AG04450 (cell line): ENCODE measurements at places on chromosomes 3 and 15. TPM values are rescaled to one million over a fixed set of nuclear protein-coding genes. Genes with fewer than 3 reads are reported as not detected.

The SKOR1 gene
- polyA plus RNA-seq, result 0.02 TPM in 2 replicates

GRCh38 chr15:62637574-62637897 lies 405.0 kb upstream of the TPM1 start:
- no peak for DNase-seq

DNA sequence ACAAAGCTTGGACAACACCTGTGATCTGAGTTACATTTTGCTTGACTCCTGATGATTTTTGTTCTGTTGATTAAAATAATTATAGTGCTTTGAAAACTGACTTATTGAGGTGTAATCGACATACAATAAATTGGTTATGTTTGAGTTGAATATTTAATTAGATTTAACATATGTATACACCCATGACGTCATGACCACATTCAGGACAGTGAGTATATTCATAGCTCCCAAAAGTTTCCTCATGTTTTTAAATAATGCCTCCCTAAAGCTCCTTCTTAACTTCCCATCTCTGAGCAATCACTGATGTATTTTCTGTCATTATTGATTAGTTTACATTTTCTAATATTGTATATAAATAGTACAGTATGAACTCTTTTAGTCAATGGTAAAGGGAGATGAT lies 801.2 kb downstream of the PDCD6IP start:
- no peak for DNase-seq

GRCh38 chr3:143314251-143315093 lies 194.9 kb downstream of the CHST2 start:
- DNase-seq, result no peak

DNA sequence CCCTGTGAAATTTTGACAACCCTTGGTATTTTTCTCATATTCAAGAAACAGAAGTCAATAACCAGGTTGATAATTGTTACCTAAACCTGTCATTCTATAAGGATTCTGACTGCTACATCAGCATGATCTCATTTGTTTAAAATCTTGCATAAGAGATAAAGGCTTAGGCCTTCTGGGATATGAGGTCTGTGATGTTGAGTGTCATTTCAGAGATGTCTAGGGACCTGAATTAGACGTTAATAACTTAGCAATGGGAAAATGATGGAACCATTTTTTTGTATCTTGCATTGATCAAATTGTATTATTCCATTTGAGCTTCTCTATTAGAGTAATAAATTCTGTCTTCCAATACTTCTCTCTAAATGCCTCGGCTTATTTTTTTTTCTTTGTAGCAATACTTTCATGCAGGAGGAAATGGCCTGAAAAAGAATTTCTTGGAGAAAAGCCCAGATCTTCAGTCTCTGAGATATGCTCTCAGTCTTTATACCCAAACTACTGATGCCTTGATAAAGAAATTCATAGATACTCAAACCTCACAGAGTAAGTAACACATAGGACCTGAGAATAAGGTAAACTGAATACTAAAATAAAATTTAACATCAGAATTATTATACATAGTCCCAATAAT lies 589.3 kb downstream of the UNC13C start:
- no peak for DNase-seq

The TGM5 gene
- not detected in 2 replicates for polyA plus RNA-seq

GRCh38 chr15:32899126-32899596 lies 181.4 kb downstream of the GREM1 start:
- DNase-seq, result no peak

The CLRN1 gene
- not detected in 2 replicates for polyA plus RNA-seq

GRCh38 chr3:175070946-175071345 lies 211.8 kb downstream of the NAALADL2 start:
- DNase-seq, result no peak

The PIERCE2 gene
- polyA plus RNA-seq, result 2.1 and 3.0 TPM in 2 replicates

DNA sequence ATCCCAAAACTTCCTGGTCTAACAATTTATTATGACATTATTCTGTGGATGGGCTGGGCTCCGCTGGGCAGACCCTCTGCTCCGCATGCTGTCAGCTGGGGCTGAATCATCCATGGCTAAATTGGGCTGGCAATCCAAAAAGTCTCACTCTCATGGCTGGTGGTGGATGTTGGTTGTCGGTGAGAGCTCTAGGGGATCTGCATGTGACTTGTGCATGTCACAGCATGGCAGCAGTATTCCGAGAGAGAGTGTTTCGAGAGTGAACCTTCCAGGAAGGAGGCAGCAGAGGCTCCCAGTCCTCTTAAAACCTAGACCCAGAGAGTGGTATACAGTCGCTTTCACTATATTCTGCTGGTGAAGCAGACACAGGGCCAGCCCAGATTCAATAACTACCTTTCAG lies 9.9 kb downstream of the RARB start:
- no peak for DNase-seq

The SAMMSON gene
- polyA plus RNA-seq, result not detected in 2 replicates

- DNase-seq, result peak; percentile 43
Observed at GRCh38 chr15:39756806-39757522, 25.7 kb downstream of the FSIP1 start.

DNA sequence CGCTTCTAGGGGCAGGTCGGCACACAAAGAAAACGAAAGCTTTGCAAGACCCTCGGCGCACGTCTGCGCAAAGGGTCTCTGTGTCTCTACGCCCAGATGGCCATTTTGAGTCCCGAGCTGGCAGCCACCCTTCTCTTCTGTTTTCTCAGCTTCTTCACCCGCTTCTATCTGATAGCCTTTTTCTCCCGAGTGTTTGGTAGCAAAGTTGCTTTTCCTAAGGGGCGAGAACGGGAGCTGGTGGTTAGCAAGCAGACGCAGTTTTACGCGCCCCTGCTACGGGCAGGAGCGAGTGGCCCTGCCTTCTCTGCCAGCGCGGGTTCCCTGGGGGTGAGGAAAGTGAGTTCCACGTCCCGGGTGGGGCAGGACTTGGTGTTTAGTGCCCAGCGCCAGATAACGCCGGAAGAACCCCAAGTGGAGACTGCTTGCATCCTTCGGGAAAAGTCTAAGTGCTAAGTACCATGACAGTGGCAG lies 2.9 kb upstream of the MKRN2 start:
- DNase-seq, result no peak

The STAC gene
- polyA plus RNA-seq, result 1.5 TPM in 2 replicates

DNA sequence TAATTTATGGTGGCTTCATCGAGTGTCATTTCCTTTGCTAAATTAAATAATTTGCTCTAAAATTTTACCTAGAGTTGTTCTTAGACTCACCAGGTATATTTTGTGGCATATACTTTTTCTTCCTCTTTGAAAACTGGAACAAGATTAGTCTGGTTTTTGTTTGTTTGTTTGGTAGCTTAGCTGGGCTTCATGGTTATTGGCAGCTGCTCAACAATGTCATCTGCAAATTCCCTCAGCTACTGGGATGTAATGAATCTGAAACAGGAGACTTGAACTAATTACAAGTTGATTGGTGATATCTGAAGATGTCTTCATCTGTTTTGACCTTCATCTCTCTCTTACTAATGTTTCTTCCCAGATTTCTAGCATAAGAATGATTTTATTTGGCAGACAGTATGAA lies 270.5 kb upstream of the P2RY1 start:
- DNase-seq, result no peak

DNA sequence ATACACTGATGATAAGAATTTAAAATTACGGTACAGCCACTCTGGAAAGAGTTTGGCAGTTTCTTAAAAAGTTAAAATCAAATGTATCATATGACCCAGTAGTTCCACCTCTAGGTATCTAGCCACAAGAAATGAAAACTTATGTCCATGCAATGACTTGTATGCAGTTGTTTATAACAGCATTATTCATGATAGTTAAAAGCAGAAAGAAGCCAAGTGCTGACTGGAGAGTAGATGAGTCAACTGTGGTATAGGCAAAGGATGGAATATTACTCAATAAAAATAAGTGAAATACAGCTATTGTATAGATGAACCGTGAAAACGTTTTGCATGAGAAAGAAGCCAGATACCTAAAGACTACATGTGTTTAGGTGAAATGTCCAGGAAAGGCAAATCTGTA lies 14.8 kb downstream of the GPR87 start:
- peak; percentile 52 for DNase-seq

DNA sequence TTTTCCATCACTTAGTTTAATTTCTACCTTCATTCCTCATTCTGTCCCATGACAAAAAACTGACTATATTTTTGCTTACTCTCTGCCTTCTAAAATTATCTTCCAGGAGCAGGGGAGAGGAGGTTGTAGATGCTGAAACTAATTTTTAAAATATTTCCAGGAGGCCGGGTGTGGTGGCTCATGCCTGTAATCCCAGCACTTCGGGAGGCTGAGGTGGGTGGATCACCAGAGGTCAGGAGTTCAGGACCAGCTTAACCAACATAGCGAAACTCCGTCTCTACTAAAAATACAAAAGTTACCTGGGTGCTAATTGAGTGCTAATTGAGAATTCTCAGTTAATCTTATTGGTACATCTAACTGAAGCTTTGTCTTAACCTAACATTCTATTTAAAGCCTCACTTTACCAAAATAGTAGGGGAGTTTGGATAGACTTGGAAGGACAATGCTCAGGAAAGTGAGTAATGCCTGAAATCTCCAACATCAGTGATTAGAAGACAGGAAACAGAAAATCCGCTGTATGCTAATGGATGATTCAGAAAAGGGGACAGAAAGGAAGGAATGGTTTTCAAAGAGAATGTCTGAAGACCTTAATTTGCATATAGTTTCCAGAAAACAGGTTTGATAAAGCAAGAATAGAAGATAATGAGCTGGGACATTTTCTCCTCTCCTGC lies 336.1 kb downstream of the GBE1 start:
- DNase-seq, result no peak

DNA sequence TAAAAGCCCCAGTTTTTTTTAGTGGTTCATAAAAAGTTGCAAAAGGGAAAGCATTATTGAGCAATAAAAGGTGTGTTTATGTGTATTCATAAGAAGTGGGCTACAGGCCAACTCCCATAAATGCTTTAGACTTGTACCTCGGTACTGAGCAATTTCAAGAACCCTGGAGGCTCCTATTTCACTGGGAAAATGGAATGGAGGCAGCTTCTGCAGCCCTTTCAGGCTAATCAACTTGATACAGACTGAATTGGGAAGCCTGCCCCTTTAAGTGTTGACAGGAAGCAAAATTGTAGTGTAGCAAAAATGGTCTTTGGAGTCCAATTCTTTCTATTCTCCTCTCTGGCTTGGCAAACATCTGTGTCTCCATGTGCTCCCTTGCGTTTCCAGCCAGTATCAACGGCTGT lies 118.8 kb downstream of the ECT2 start:
- DNase-seq, result no peak

The FBXO40 gene
- not detected in 2 replicates for polyA plus RNA-seq

The GOLGA6B gene
- not detected in 2 replicates for polyA plus RNA-seq
